ENCODE measurements at places on chromosomes 2 and 18.

- peak; percentile 50 for DNase-seq
Observed at GRCh38 chr2:68357605-68358337, 7.3 kb upstream of the PLEK start.

- no peak for DNase-seq
Observed at GRCh38 chr18:37524498-37525261, 40.9 kb downstream of the CELF4 start.

DNA sequence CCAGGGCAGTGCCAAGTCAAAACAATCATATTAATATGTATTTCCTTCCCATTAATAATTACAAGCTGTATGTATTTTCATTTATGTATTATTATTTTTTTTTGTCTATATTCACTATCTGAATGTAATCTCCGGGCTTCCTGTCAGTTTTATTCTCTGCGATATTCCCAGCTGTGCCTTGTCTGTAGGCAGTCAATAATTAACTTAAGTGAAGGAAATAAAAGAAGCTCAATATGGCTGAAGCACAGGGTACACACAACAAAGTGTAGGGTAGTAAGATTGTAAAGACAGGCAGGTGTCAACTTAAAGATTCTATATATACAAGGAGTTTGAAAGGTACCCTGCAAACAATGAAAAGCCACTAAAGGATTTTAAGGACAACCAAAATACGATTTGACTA lies 122.9 kb downstream of the ROCK1 start:
- no peak for DNase-seq

DNA sequence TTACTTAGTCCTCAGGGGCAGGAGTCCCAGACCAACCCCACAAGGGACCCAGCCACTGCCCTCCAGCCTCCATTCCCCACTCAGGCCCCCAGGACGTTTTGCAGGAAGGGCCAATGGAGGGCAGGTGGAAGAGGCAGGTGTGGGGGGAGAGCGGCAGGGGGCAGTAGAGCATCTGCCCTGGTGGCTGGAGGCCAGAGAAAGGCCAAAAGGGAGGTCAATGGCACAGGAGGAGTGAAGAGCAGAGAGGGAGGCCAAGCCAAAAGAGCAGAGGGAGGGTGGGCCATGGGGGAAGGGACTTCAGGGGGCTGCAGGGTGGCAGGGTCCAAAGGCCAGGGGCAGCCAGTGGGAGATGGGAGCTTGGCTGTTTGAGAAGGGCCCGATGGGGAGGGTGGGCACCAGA lies 17.3 kb upstream of the GPR55 start:
- no peak for DNase-seq

DNA sequence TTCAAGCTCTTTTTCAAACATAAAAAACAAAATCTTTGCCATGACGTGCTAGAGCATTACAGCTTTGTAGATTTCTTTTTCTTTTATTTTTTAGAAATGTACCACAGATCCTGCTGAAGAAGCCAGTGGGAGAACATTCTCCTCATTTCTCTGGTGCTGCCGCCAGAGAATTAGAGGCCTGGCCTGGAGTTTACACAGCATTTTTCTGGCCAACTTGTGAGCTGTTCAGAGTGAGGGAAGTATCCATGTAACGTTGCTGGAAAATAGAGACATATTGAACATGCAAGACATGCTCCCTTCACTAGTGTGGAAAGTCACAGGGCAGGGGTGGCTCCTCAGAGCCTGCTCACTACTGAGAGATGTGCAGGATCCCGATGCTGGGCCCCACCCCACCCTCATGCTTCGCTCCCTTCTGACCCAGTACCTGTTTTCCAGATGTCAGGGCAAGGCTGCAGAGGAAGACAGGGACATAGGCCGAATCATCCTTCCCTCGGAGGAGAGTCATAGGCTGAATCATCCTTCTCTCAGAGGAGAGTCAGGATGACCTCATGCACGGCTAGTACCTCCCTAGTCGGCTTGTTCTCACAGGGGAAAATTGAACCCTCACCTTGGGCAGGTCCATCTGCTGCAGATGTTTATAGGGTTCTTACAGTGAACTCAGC lies 298.5 kb downstream of the INSIG2 start:
- peak; percentile 70 for DNase-seq

GRCh38 chr2:159518321-159519005 lies 97.9 kb downstream of the BAZ2B start:
- DNase-seq, result peak; percentile 4

DNA sequence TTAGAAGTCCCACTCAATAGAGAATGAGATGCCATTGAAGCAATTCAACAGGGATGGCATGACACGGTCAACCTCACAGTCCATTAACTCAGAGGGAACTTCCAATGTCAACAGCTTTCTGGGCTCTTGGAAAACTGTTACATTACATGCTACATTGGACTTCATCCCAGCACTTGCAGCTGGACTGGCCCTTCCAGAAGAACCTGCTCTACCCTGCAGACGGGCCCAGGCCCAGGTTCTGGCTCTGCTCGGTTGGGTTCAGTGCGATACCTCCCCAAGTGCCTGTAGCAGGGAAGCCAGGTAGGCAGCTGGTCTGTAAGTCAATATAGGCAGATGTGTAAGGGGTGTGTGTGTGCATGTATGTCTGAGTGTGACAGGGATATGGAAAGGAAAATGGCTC lies 12.9 kb downstream of the LAMA1 start:
- DNase-seq, result no peak

DNA sequence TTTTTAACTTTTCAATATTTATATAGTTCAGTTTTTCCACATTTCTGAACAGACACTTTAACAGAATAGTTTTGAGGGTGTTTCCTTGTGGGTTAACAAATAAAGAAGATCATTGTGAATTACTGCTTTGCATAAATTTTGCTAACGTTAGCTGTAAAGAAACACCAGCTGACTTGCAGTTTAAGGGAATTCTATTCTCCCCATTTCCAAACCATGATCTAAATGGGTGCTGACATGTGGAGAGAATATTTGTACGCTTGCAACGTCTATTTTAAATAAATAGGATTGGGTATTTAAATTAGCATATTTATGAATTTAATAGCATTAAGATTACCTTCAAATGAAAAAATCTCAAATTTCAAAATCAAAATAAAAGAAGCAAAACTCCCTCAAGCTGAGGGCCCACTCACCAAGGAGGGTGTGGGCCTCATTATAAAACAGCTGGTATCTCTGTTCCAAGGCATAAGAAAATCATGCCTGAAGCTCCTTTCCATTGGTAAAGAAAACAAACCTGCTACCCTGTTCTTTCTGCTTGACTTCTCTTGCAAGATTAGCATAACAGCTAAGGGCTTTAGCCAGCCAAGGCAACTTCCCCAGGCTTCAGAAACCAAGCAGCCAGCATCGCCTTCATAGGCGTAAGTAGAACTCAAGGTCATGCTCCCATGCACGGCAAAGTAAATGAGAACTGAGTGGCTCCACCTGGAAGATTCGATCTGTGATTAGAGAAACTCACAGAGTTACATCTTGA lies 3.2 kb downstream of the MRO start:
- no peak for DNase-seq

DNA sequence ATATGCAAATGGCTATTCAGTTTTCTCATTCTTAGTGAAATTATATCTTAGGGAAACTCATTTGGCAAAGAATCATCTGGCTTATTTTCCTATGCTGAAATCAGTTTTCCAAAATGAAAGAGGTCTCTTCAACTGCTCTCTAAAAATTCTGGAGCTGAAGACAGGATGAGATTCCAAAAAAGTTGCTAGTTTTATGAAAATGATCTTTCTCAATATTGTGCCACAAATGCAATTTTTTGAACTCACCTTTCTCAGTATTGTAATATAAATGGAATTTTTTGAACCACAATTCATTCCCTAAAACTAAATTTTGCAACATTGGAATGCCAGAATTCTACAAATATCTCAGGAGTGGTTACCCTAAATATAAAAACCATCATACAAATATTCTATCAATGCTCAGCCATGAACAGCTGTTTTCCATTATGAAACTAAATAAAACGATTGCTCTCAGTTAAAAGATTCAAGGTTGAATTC lies 147.7 kb upstream of the PKDCC start:
- peak; percentile 33 for DNase-seq

GRCh38 chr2:113762377-113763118 lies 6.1 kb upstream of the SLC35F5 start:
- DNase-seq, result peak; percentile 88

- no peak for DNase-seq
Observed at GRCh38 chr2:98775146-98775986, 44.4 kb upstream of the MGAT4A start.

DNA sequence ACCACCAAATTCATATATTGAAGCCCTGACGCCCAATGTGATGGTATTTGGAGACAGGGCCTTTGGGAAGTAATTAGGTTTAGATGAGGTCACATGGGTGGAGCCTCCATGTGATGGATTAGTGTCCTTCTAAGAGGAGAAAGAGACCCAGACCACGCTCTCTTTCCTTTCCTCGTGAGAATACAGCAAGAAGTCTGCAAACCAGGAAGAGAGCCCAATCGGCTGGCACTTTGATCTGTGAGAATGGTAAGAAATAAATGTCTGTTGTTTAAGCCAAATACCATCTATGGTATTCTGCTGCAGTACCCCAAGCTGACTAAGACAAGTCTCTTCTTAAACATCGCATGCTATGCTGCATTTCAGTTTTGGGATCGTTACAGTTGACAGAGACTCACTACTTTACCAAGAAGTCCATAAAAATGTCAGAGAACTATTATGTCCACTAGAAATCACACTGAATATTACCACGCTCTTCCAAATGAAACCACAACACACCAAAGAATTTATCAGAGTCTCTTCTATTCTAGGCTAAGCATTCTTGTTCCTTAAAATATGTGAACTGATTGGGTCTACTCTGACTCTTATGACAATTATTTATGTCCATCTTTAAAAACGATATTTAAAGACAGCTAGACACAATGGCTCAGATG lies 48.5 kb downstream of the LPIN2 start:
- no peak for DNase-seq

GRCh38 chr2:223633656-223634055 lies 31.5 kb upstream of the SCG2 start:
- no peak for DNase-seq

GRCh38 chr2:64996871-64997307 lies 7.7 kb downstream of the SLC1A4 start:
- no peak for DNase-seq

- no peak for DNase-seq
Observed at GRCh38 chr2:181959508-181959907, 26.1 kb upstream of the PPP1R1C start.

DNA sequence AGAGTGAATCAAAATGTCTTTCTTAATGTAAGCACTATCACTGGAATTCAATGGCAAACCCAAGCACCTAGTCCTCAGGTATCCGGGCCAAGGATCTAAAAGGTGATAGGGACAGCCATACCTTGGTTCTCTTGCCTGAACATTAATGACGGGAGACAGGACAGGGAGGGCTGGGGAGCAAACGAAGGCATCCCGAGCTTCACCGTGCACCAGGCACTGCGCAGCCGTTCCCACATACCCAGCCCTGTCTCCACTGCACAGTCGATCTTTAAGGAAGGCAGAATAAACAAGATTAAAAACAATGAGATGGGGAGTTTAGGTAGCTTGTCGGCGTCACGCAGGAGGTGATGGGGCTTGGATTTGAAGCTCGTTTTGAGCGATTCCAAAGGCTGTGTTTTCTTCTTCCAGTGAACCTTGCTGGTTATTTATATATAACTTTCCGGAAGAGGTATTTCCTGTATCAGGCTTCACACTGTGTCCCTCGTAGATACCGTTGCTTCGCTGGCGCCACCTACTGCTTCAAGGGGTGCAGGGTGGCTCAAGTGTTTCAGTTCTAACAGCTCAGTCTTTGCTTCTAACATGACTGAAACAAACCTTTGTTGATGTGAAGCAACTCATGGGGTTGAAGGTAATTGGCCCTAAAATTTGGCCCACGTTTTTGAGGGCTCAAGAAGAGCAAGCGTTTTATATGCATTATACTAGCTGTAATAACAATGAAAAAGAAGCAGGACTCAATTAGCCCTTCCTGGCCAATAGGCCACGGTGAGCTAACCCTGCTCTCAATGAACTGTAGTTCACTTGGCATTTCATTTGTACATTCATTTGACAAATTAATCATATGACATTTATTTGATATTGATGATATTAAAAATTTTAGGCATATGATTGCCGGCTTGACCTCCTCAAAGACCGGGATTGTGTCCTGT lies 77.4 kb downstream of the DCDC2C start:
- DNase-seq, result no peak

DNA sequence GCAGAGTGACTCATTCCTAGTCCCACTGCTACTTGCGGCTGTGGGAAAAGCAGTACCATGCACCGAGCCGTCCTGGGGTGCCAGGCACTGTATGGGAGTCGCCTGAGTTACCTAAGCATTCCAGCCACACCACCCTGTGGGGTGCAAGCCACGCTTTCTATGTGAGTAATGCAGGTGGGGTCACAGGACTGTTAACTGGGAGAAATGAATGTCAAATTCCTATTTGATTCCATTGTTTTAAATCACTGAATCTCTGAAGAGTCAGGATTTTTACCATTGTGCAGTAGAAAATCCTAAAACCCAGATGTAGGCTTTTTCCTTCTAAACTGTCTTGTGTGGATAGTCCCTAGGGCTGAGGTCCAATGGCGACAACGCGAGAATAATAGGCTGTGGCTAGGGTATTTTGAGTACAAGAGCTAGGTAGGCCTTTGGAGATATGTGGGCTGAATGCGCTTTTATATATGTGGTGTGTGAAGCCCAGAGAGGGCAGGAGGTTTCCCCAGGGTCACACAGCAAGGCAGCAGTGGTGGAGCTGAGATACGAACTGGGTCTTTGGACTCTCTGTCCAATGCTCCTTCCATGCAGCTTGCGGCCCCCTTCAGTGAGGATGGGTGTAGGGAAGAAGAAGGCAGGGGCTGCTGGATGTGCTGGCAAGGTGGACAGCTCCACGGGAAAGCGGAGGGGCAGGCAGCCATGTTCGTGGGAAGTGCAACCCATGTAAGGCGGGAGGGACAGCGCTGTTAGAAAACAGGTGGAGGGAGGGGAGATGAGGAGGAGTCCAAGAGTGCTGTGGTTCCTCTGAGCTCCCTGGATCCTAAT lies 83.2 kb downstream of the DDX1 start:
- no peak for DNase-seq

DNA sequence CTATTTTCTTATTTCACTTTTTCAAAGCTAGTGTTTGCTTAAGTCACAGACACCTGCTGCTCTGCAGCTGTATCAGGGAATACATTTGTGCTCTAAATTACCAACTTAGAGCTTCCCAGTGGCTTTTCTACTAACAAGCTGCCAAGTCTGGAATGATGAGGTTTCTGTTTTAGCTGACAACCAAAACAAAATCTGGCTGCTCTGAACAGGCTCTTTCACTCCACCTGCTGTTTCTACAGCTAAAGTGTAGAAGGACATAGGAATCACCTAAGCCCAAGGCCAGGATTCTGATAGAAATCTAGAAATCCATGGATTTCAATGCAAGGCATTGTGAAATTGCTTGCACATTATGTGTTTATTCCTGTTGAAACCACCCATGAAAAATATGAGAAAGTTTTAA lies 201.2 kb downstream of the SUCLG1 start:
- DNase-seq, result no peak

- DNase-seq, result peak; percentile 27
Observed at GRCh38 chr18:49481317-49481716, 5.7 kb downstream of the C18orf32 start.

GRCh38 chr18:11757084-11757590 lies 68.1 kb downstream of the GNAL start:
- no peak for DNase-seq

DNA sequence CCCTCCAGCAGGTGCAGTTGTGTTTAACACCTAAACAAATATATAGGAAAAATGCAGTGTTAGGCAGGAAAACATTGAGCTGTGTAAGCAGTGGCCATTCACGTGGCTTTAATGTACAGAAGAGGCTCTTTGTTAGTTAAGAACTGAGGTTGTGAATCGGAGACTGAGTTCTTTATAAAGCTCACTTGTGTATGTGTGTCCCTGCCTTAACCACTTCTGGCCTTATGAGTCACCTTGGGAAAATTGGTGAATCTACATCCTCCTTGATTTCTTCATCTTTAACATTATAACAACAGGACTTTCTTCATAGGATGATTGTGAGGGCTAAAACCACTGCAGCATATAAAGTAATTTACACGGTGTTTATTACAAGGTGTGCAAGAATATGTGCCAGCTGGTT lies 188.4 kb upstream of the TPO start:
- no peak for DNase-seq

Data from fibroblast of the aortic adventitia (primary cell).